ENCODE measurements at places on chromosomes 4 and X.

GRCh38 chr4:99447079-99447478 lies 11.9 kb upstream of the ADH7 start:
- DNase-seq = peak; percentile 21

- DNase-seq = no peak
Observed at GRCh38 chr4:146407257-146407656, 114.5 kb downstream of the SLC10A7 start.

DNA sequence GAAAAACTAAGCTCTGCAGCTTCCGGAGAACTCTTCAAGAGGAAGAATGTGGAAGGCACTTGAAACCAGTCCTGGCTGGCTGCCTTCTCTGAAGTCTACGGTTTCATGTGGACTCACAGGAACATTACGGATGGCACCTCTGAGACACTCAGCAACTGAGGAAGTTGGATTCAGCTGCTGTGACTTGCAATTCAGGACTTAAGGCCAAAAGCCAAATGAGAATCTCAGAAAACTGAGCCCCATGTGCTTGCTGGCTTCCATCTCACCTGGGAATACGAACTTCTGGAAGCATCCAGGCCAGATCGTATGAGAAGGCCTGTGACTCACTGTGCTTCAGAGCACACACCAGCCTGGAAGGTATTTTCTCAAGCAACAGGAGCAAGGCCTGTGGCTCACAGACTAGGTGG lies 107.8 kb upstream of the GPC4 start:
- no peak for DNase-seq

DNA sequence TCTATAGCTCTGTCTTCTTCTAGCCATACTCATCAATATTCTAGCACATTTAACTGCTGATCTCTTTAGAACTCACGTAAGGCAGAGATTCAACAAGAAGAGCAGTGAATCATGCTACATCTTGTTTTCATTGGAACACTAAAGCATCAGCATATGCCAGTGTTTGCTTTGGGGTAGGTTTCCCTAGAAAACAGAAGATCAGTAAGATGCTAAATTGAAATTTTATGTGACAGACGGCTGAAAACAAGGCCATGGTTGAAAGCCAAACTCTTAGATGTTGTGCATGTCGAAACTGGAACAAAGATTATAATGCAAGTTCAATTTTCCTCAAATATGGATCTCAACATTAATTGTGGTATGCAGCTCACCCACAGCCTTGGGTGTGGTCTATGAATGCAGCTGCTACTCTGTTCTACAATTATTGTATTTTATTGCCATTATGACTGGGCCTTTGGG lies 107.6 kb downstream of the PDLIM5 start:
- DNase-seq = no peak

- DNase-seq = no peak
Observed at GRCh38 chr4:7699031-7699430, 240.6 kb downstream of the AFAP1 start.

GRCh38 chr4:40122941-40123340 lies 66.3 kb downstream of the N4BP2 start:
- no peak for DNase-seq

- DNase-seq = no peak
Observed at GRCh38 chrX:71236836-71237235, 13.8 kb downstream of the GJB1 start.

DNA sequence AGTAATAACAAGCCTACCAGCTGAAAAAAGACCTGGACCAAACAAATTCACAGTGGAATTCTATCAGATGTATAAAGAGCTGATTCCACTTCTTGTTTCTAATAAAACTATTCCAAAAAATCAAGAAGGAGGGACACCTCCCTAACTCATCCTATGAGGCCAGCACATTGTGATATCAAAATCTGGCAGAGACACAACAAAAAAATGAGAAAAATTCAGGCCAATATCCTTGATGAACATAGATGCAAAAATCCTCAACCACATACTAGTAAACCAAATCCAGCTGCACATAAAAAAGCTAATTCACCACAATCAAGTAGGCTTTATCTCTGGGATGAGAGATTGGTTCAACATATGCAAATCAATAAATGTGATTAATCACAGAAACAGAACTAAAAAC lies 147.9 kb upstream of the NEIL3 start:
- DNase-seq = no peak

DNA sequence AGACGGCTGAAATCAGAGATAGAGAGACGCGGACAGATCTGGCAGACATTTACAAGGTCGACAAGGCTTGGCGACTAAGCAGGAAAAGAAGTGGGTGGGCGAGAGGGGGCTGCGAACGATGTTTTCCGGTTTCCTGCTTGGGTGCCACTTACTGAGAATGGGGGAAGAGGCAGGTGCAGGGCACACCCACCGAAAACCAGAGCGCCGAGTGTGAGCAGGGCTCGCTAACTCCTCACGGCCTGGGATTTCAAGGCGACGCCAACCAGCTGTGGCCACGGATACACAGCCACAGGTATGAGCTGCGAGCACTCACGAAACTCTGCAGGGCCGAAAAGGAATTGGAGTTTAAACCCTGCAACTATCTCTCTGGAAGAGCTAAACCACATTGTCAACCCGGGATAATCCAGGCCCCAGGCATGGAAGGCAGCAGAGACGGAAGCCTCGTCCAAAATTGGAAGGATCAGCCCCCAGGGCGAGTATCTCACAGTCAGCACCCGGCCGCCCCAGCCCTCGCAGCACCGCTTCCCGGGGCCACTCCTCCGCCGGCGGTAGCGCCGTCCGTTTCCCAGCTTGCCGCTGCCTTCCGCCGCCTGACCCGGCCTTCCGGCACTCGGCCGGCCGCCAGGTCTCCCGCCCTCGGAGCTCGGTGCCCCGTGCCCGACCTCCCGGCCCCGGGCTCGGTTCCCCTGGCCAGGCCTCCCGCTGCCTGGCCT lies 778 bp downstream of the CASP3 start:
- no peak for DNase-seq

GRCh38 chrX:107716118-107716684 lies 59.4 kb downstream of the TSC22D3 start:
- DNase-seq = no peak

- no peak for DNase-seq
Observed at GRCh38 chrX:43679778-43680177, 23.7 kb downstream of the MAOA start.

- DNase-seq = no peak
Observed at GRCh38 chrX:1248331-1249061, 20.1 kb upstream of the CSF2RA start.

GRCh38 chr4:83875437-83875836 lies 339.5 kb downstream of the GPAT3 start:
- no peak for DNase-seq

GRCh38 chrX:141673946-141674345 lies 24.6 kb downstream of the SPANXD start:
- DNase-seq = no peak

GRCh38 chrX:137362583-137362982 lies 203.3 kb upstream of the ZIC3 start:
- no peak for DNase-seq

Measured in SHP77 (cell line).